ENCODE measurements at places on chromosomes 5 and 9. TPM values are rescaled to one million over a fixed set of nuclear protein-coding genes. Genes with fewer than 3 reads are reported as not detected.
A peak's percentile ranks its signal among the peaks of the same experiment; 100 is the strongest.

DNA sequence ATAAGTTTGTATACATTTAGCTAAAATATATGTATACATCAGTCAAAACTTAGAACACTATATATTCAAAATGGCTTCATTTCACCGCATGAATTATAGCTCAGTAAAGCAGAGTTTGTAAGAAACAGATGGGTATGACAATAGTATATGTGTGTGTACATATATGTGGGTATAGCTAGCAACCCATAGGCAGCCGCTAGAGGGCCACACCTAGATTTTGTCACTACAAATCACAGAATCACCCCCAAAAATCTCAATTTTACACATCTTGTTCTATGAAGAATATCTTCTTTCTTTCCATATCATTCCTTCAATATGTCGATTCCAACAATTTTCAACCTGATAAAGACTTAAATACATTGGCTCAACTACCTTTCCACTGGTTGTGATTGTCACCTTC lies 357.8 kb upstream of the CCNG1 start:
- DNase-seq, result no peak

DNA sequence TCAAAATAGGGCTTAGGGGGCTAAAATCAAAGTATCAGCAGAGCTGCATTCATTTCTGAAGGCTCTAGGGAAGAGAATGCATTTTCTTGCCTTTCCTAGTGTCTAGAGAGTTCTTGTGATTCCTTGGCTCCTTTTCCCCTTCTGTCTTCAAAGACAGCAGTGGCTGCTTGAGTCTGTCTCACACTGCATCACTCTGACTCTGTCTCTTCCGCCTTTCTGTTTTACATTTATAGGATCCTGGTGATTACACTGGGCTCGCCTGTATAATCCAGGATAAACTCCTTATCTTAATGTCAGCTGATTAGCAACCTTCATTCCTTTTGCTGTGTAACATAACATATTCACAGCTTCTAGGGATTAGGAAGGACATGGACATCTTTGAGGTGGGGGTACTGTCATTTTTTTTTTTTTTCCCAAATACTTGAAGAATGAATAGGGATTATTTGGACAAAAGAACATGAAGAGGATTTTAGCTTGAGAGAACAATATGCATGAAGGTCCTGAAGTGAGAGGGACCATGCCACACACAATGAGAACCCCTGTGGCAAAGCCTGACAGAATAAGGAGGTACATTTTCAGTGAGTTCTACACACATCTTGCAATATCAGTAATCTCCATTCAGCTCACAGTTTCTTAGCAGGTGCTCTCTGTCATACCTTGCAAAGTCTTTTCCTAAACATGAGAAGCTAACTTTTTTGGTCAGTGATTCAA lies 267.6 kb downstream of the FAM170A start:
- no peak for DNase-seq

Gene CDC14B
- total RNA-seq, result 11.6 TPM

DNA sequence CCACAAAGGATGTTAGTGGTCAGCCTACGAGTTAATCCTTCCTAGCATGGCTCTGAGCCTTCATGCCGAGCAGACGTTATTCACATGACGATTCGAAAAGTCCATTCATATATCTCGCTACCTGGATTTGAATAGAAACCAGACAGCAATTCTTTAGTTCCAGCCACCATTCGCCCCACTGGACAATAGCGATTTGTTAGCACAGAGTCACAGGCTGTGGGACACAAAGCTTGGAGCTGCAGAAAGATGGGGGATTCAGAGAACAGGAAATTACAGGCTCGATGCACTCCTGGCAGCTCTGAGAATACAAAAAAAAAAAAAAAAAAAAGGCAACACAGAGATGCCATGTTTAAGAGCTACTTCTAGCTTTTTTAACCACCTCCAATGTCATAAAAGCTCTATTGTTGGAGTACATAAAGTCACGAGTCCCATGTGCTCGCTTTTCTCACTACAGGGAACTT lies 110.7 kb downstream of the NR6A1 start:
- peak; percentile 44 for DNase-seq

- no peak for DNase-seq
These were observed 262.8 kb downstream of the FAM114A2 start for GRCh38 chr5:153775923-153776322.

Gene URM1
- total RNA-seq, result 23.0 TPM

DNA sequence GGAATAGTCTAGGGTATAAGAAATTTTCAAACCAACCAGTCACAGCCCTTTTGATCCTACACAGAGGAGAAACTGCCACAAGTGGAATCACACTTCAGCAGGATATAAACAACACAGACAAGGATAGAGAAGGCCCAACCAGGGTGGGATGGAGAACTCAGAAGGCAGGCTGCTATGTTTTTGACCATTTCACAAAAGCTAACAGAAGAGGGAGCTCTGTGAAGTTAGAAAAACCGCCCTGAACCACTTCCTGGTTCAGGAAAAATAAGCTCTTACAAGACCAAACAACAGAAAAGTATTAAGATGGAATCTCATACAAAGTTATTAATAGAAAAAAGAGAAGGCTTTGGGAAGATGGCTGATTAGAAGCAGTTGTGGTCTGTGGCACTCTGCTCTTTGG lies 960 bp upstream of the IFNB1 start:
- no peak for DNase-seq

DNA sequence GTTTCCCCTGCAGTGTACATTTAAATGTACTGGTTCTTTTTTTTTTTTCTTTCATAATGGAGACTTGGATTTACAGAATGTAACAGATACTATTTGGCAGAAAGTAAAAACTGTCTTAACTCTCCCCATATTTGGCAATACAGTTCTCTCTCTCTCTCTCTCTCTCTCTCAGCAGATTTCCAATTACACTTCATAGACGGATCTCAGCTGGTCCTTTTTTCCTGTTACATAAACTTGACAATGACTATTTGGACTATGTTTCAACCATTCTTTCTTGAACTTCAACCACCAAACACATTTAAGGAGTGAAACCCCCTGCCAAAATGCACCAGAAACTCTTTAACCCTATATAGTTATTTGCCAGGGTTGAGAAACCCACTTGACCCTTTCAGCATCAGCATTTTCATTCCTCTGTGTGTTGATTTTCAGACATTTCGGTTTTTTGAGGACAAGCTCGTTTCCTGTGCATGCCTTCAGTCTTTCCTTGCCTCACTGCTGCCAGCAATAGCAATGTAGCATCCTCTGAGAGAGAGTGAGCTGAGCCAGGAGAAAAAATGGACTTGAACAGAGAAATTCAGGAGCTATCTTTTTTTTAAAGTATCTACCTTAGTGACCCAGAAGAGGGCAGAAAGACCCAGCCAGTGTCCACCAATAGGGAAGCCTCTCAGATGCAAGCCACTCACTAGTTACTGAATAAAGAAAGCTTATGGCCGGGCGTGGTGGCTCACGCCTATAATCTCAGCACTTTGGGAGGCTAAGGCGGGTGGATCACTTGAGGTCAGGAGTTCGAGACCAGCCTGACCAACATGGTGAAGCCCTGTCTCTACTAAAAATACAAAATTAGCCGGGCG lies 26.0 kb upstream of the GNA14 start:
- no peak for DNase-seq

- DNase-seq, result no peak
These were observed 1014.6 kb downstream of the DTWD2 start for GRCh38 chr5:117973785-117974184.

GRCh38 chr5:16180789-16181082 lies 1.1 kb upstream of the MARCHF11 start:
- no peak for DNase-seq

Gene HSD17B3
- 1.2 TPM for total RNA-seq

Gene ZNF169
- 4.7 TPM for total RNA-seq
